ENCODE measurements at places on chromosomes 6 and 20.

DNA sequence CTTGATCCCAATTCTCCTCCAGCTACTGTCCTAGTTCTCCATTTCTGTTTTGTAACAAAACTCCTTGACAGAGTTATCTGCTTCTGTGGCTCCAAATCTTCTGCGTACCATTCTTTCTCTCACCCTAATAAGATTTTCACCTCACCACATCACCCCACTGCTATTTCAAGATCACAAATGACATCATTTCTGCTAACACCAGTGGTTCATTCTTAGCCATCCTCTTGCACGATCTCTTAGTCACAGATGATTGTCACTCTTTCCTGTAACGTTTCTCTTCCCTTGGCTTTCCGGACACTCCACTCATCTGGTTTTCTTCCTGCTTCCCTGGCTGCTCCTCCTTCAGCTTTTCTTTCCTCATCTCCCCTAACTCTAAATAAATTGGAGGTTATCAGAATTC, 56.8 kb upstream of the FABP7 start:
- DNase-seq, result no peak

- DNase-seq, result no peak
Observed at GRCh38 chr6:48476257-48476656, 365.3 kb upstream of the PTCHD4 start.

- no peak for DNase-seq
Observed at GRCh38 chr20:58718121-58718563, 25.5 kb downstream of the NPEPL1 start.

DNA sequence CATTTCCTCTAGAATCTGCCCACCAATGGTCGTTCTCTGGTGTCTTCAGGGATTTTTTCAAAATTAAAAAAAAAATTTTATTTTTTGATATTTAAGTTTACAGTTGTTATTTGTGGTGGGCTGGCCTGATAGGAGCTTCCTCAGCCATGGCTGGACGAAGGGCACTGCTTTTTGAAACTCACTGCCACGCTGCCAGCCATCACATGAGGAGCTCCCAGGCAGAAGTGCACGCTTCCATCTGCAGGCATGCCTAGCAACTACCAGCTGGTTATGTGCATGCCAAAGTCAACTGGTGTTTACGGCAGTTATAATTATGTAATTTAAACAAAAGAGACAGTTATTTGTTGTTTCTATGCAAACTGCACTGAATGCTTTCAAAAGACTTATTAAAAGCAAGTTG, 105.1 kb downstream of the IRF4 start:
- no peak for DNase-seq

DNA sequence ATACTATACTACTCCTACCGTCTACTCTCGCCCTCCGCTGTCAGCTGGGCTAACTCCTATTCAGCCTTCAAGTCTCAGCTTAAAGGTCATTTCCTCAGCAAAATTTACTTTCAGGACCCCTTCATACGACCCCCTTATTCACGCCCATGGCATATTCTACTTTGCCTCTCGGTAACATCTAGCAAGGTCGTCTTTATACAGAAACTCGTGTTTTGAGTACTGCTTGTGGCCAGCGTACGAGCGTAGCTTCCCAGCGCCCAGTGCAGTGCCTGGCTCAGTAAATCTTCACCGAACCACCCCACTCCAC, 546 bp downstream of the CRNKL1 start:
- DNase-seq, result no peak

- peak; percentile 23 for DNase-seq
Observed at GRCh38 chr6:3228046-3228671, 706 bp upstream of the TUBB2B start.

DNA sequence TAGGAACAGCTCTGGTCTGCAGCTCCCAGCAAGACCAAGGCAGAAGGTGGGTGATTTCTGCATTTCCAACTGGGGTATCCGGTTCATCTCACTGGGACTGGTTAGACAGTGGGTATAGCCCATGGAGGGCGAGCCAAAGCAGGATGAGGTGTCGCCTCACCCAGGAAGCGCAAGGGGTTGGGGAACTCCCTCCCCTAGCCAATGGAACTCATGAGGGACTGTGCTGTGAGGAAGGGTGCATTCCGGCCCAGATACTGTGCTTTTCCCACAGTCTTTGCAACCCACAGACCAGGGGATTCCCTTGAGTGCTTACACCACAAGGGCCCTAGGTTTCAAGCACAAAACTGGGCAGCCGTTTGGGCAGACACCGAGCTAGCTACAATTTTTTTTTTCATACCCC, 21.8 kb downstream of the HDDC2 start:
- no peak for DNase-seq

GRCh38 chr6:50815436-50816114, 3.1 kb upstream of the TFAP2B start:
- no peak for DNase-seq

- no peak for DNase-seq
Observed at GRCh38 chr6:1884313-1884712, 274.6 kb downstream of the FOXC1 start.

GRCh38 chr6:65933390-65933789, 226.4 kb upstream of the EYS start:
- no peak for DNase-seq

DNA sequence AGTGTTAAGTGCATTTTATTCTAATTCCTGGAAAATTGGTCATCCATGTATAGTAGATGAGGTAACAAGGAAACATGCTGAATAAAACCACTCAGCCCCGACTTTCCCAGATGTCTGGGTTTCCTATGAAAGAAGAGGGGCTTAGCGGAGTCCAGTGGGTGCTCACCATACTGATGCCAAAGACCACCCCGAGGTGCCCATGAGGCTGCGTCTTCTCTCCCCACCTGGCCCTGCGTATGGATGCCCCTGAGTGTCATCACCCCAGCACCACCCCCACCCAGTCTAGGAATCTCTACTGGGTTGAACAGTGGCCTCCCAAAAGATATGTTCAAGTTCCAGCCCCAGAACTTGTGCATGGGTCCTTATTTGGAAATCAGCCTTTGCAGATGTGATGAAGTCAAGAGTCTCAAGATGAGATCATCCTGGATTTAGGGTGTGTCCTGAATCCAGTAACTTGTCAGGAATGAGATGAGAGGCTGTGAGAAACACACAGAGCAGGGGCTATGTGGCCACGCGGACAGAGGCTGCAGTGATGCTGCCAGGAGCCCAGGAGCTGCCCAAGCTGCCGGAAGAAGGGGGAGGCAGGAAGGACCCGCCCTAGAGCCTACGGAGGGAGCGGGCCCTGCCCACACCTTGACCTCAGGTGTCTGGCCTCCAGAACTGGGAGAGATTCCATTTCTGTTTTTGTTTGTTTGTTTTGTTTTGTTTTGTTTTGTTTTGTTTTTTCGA, 124.6 kb upstream of the CDH4 start:
- no peak for DNase-seq

- DNase-seq, result no peak
Observed at GRCh38 chr20:7505152-7505834, 435.0 kb downstream of the HAO1 start.

GRCh38 chr6:124867121-124867520, 95.1 kb upstream of the RNF217 start:
- DNase-seq, result no peak

- no peak for DNase-seq
Observed at GRCh38 chr6:47262231-47262630, 47.5 kb downstream of the TNFRSF21 start.

Measured in stimulated activated CD4-positive, alpha-beta T cell treated with anti-CD3 and anti-CD28 coated beads, Interleukin-4, amount 100 ng/mL, for 1 hour (primary cell).